Stimulated activated CD4-positive, alpha-beta T cell treated with anti-CD3 and anti-CD28 coated beads, TNF-alpha, amount 100 ng/mL, for 48 hours (primary cell): ENCODE measurements at places on chromosomes 5 and 9.

GRCh38 chr9:80285326-80285725 lies 713.6 kb downstream of the TLE4 start:
- DNase-seq, result no peak

DNA sequence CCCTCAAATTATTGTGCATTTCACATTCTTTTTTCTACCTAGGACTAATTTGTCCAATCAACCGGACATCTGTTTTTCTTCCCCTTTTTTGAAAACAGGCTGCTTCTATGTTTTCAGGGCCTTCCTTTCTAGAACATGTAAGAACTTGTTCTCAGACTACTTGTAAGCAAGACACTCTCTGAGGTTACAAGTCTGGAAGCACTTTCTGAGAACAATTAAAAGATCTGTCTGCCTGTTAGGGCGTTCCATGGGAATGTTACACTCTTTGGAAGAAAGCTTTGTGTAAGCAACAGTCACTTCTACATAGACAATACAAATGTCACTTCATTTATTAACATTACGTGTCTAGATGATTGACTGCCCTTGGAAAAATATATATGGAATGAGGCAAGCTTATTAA lies 50.9 kb upstream of the HSPB3 start:
- DNase-seq, result no peak

DNA sequence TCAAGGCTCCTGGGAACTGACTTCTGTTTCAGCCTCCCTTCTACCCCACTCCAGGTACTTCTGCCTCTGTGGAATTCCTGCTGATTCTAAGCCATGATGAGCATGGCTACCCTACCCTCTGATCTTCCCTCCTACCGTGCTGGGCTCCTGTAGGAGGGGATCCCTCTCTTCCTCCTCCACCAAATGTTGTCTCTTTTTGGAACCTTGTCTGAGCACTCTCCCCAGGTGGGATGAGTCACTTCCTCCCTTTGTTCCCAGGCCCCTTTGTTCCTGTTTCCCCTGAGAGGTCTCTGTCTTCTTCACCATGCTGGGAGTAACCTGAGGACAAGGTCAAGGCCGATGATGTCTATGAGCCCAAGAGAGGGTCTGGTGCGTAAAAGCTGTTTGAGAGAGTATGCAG lies 213.2 kb downstream of the GABBR2 start:
- DNase-seq, result no peak

DNA sequence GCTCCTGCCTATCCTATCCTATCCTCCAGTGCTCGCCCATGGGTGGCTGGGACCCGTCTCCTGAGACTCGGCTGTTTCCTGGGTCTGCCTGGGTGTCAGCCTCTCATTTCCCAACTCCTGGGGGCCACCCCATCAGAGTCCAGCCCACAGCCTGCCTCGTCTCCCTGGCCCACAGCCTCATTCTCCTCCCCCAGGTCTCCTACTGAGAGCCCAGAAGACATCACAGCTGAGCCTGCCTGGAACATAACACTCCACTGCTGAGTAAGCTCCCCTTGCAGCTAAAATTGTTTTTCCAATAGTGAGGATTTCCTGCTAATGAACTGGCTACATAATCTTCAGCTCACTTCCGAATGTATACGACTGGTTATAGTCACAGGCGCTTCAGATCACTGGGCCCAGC lies 95.3 kb downstream of the TTLL11 start:
- DNase-seq, result no peak

- DNase-seq, result no peak
These were observed 69.6 kb downstream of the MAN2A1 start for GRCh38 chr5:109759306-109759705.
